ENCODE measurements at places on chromosomes 13 and 19.

DNA sequence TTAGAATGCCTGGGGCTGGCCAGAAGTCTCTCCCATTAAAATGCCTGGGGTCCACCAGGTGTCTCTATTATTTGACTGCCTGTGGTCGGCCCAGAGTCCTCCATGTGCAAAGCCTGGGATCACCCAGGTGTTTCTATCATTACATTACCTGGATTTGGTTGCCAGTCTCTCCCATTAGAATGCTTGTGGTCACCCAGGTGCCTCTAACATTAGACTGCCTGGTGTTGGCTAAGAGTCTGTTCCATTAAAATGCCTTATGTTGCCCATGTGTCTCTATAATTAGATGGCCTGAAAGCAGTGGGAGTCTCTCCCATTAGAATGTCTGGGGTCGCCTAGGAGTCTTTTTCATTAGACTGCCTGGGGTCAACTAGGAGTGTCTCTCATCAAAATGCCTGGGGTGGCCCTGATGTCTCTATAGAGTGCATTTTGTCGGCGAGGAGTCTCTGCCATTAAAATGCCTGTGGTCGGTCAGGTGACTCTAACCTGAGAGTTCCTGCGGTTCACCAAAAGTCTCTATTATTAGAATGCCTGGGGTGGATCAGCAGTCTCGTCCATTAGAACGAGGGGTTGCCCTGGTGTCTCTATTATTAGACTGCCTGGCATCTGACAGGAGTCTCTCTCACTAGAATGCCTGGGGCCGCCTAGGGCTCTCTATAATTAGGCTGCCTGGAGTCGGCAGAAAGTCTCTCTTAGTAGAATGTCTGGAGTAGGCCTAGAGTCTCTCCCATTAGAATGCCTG lies 1540.5 kb downstream of the UQCRFS1 start:
- no peak for DNase-seq

DNA sequence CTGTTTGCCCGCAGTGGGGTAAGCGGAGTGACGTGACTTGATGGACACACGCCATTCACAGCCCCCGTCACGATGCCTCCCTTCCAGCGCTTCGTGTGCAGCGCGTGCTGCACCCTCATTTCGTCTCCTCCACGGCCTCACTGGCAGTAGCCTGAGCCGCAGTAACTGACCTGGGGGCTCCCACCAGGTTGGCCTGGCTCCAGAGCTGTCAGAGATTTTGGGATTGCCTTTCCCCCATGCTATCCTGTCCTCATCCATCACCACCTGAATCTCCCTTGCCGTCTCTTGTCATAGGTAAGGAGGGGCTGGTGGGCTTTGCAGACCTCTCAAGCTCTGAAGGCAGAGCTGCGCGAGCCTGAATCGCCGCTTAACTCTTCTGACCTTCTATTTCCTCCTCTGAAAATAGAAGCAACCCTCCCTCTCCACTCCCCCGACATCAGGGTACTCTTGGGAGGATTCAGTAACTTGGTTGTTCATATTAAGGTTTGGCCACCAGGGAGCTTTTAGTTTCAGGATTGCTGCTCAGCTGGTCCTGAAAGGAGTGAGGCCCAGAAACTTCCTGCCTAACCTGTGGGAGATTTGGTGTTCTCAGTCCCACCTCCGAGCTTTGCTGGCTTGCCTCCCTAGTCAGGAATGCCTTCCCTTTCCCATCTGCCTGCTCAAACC lies 27.9 kb downstream of the SIGLEC5 start:
- DNase-seq: no peak

- DNase-seq: no peak
Observed at GRCh38 chr19:49801966-49802661, 11.0 kb downstream of the FUZ start.

DNA sequence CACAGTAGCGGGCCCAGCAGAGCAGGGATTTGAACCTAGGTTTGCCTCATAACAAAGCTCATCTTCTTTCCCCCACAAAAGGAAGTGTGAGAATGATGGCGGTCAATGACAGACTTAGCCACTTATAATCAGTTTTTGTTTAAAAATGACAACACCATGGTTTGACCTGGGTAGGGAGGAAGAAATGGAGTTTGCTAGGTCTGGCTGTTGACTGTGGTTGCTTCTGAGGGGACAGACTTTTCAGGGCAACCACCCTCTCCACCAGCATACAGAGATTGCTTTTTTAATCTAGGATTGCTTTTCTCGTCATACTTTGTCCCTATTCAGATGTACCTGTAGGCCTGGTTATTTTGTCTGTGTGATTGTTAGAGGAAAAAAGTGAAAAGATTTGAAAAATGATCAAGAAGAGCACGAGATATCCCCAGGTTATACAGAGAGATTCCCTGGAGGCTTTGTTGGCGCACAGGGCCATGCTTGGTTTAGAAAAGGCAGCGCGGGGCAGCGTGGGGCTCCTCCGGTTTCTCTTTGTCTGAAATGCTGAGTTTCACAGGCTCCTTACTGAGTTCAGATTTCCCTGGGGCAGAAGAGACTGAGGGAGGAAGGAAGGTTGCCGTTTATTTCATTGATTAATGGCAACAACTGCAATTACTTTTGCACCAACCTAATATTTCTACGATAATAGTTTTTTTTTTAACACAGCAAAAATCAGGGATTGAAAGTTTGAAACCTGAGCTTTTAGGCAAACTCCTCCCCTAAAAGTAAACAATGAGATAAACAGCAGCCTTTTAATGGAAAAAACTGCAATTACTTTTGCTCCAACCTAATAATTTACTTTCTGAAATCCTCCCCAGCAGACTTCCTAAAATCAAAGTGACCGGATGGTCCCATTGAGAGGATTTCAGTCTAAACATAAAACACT lies 97.0 kb upstream of the RNF113B start:
- no peak for DNase-seq

DNA sequence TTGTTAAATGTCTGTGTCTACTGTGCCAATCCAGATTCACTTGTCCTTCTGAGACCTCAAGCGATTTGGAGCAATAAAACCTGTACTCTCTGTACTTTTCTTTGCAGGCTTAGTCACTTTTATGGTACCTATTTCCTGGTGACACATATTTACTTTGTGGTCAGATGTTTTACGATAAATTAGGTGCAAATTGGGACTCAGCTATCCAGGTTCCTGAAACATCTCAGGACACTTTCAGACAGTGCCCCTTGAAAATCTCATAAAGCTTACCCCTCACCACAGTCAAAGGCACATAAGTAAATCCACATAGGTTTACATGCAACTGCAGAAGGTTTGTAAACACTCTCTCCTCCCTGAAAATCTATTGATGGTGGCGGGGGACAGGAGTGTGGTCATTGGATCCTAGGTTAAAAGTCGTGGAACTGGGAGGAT lies 438.8 kb downstream of the EFNB2 start:
- DNase-seq: no peak

GRCh38 chr19:35170359-35171061 lies 16.0 kb downstream of the FXYD5 start:
- no peak for DNase-seq

DNA sequence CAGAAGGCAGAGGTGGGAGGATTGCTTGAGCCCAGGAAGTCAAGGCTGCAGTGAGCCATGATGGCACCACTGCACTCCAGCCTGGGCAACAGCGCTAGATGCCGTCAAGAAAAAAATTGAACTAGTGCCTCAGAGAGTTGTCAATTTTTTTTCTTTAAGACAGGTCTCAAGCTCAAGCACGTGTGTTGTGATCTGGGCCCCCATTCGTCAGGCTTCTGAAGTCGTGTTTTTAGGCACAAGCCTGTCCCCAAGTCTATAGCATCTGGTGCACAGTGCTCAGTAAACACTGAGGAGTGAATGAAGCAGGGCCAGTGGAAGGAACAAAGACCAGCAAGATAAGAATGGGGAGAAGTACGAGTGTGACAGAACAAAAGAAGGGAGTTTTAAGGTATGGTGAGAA lies 23.7 kb upstream of the LAMP1 start:
- DNase-seq: no peak

DNA sequence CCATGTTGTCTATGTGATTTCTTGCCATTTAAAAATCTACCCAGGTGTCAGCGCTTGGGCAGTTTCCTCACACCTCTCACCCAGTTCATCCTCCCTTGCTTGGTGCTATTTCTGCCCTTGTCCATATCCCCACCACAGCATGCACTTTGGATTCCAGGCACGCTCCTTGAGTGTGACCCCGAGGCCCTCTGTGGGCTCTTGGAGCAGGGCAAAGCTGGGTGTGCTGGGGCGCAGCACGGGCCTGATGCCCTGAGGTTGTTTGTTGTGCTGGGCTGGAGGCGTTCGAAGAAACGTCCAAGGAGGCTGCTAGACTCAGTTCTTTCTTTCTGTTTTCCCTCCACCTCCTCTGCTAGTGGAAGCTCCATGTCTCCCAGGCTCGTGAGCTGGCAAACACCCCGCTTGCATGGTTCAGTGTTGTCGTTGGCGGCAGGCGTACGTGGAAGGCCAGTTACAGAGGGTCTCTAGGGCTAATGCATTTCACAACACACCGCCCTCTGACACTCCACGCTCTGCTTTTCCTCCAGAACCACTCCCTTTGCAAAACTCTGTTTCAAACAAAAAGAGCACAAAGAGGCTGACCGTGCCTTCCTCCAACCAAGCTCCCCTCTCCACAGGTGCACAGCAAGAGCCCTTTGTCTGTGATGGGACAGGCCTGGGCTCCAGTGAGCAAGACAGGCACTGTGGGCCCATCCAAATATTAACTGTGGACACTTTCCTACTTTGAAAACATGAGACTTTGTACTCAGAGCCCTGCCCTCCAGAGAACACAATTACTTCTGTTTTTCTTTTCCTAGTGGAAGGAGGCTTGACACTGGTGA lies 117.7 kb upstream of the GJB6 start:
- DNase-seq: no peak

DNA sequence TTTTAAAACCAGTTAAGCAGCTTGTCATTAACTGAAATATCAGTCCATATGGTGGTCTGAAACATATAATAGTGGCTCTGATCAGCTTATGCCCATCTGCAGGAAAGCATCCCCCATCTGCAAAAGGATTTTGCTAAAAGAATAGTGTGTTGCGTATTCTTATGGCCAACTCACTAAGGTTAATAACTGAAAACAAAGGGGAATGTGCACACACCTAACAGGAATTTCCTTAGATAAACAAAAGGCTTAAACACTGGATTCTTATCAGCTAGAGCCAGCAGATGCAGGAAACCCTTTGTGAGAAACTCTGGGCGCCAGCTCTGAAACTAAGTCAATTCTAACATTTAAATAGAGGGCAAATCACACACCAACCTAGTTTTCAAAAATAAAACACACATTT lies 22.1 kb downstream of the VPS36 start:
- no peak for DNase-seq

DNA sequence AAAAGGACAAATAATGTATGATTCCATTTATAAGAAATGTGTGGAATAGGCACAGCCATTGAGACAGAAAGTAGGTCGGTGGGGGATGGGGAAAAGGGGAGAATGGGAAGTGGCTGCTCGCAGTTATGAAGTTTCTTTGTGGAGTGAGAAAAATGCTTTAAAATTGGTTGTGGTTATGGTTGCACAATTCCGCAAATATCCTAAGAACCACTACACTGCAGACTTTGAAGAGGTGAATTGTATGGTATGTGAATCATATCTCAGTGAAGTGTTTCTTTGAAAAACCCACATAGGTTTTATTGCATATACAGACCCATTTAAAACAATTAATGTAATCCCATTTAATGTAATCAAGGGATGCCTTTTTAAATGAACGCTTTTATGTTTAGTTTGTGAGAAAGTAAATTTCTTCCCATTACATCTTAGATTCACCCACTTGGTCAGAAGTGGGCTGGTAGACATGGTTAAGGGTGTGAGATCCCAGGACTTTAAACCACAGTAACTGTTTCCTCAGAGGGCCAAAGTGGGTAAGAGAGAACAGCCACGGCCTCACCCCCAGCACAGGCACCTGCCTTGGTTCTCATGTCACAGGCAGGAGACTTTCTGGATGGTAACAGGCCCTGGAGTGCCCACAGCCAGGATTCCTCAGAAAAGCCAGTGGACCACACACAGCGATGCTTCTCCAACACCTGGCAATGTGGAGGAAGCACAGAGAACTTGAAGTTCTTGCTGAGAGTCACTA lies 119.3 kb upstream of the GJB6 start:
- no peak for DNase-seq

DNA sequence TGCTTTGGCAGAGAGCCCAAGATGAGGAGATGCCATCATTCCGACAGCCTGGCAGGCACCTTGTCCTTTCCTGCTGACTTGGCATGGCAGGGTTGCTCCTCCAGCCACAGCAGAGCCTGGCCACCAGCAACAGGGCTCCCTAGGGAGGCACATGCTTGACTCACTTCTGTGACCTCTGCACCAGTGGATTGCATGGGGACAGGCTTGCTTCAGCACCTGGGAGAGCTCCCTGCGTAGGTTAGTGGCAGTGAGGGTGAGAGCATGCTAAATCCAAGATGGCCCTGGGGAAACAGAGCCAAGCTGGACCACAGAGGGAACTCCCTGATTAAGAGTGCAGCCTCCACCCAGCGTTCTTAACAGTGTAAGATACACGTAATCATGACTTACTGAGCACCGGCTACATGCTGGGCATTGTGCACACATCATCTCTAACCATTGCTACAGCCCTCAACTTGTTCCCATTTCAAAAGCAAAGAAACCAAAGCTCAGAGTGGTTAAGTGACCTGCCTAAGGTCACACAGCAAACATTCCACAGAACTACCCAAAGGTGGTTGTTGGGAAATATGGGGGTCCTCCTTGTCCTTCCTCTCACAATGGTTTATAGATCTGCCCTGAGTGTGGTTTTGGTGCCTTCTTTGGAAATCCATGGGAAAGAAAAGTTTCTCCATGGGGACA lies 116.6 kb upstream of the UQCRFS1 start:
- no peak for DNase-seq

DNA sequence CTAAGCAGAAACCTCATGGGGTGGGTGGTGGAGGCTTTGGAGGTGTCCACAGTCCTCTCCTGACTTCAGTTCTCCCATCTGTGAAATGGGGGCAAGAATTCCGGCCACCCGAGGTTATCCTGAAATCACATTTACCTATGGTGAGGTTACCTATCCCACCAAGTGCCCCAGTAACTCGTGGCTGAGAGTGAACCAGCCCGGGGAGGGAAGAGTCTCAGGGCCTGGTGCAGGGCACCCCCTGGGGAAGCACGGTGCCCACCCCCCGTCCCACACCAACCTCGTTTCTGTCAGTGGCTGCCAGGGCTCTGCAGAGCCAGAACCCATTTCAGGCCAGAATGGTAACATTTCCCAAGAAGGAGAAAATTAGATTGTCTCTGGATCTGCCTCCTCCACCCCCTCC lies 83.7 kb upstream of the VSTM2B start:
- no peak for DNase-seq

- DNase-seq: no peak
Observed at GRCh38 chr13:60178327-60178726, 14.6 kb upstream of the DIAPH3 start.

- DNase-seq: no peak
Observed at GRCh38 chr19:1233115-1233667, 4.6 kb downstream of the CBARP start.
